ENCODE measurements at places on chromosomes 1 and 21.
A peak's percentile ranks its signal among the peaks of the same experiment; 100 is the strongest.

DNA sequence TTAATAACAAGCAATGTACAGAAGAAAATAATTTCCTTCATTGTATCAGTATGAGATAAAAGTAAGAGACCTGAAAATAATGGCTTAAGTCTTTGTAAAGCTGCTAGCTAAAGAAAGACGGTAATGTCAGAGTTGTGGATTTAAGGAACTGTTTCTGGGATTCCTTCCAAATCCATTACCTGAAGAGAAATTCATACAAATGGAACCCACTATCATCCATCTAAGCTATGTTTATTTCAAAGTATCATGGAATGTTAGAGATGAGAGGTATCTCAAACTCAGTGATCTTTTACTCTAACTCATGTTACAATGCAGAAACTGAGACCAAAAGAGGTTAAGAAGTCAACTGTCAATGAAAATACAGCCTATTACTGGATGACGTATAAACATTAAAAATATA, 197.7 kb downstream of the DENND1B start:
- no peak for DNase-seq

GRCh38 chr1:206116191-206116872, 856 bp downstream of the AVPR1B start:
- DNase-seq: no peak

- no peak for DNase-seq
Observed at GRCh38 chr1:91502672-91503184, 2.1 kb downstream of the CDC7 start.

- DNase-seq: no peak
Observed at GRCh38 chr1:182283746-182284544, 107.6 kb downstream of the GLUL start.

GRCh38 chr21:21238629-21239400, 240.6 kb downstream of the NCAM2 start:
- DNase-seq: no peak

- no peak for DNase-seq
Observed at GRCh38 chr1:30532621-30533020, 190.8 kb downstream of the MATN1 start.

DNA sequence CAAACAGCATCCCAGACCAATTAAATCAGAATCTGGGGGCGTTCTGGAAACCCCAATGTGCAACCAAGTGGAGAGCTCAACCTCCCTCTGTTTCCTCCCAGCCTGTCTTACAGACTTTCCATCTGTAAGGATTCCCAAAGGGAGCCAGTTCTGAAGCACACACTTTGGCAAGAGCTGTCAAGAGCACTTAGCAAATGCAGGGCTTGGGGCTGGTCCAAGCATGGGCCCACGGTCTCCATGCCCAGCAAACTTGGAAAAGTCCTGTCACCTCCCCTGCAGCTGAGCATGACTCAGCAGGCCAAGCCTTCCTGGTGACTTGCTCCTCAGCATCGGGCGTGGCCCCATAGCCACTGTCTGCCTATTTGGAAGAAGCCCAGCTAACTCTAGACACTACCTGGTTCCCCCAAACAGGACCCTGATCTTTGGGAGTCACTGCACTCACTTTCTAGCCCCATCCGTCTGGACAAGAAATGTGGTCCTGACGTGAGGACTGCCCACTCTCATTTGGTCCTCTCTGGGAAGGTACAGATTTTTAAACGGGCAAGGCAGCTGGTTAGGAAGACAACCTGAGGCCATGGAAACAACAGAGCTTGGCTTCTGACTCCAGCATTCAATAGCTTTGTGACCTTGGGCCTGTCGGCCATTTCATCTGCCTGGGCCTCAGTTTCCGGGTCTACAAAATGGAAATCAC, 16.9 kb downstream of the SLC2A1 start:
- DNase-seq: no peak

GRCh38 chr1:27392096-27392777, at the start of gene GPR3:
Gene GPR3, plus strand, starts transcription at chr1:27392622. Its CDS starts 1,177 bp downstream, at chr1:27393799.
- peak; percentile 91 for DNase-seq

- no peak for DNase-seq
Observed at GRCh38 chr1:183498342-183498991, 26.2 kb downstream of the SMG7 start.

GRCh38 chr1:6041432-6042062, 4.1 kb upstream of the KCNAB2 start:
- no peak for DNase-seq

- DNase-seq: no peak
Observed at GRCh38 chr1:202597090-202597761, 113.0 kb downstream of the SYT2 start.

- no peak for DNase-seq
Observed at GRCh38 chr1:182869241-182869666, 30.1 kb downstream of the DHX9 start.
